ENCODE measurements at places on chromosomes 16 and 17.

GRCh38 chr16:77308163-77308561, 109.0 kb downstream of the SYCE1L start:
- peak; percentile 17 for DNase-seq

DNA sequence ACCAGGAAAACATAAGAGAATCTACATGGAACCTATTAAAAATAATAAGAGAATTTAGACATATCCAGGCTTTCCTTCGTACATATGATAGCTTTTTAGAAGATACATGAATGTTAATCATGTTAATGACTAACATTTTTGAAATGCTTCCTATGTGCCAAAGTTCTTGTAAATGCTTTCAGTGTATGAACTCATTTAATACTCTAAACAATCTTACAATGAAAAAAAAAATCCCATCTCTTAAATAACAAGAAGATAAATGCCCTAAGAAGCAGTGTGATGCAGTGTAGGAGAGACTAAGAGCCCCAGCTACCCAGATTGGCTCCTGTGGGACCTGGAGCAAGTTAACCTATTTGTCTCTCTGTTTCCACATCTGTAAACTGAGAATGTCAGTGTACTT, 220.4 kb upstream of the MYOCD start:
- DNase-seq: no peak

- peak; percentile 87 for DNase-seq
Observed at GRCh38 chr17:76716146-76716838, 5.5 kb upstream of the MXRA7 start.

DNA sequence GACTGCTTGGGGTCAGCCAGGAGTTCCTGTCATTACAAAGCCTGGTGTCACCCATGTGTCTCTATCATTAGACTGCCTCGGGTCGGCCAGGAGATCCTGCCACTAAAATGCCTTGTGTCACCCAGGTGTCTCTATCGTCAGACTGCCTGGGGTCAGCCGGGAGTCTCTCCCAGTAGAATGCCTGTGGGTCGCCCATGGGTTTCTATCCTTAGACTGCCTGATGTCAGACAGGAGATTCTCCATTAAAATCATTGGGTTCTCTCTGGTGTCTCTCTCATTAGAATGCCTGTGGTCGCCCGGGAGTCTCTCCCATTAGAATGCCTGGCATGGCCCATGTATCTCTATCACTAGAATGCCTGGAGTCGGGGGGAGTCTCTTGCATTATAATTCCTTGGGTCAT, 2231.0 kb downstream of the TP53TG3F start:
- no peak for DNase-seq

DNA sequence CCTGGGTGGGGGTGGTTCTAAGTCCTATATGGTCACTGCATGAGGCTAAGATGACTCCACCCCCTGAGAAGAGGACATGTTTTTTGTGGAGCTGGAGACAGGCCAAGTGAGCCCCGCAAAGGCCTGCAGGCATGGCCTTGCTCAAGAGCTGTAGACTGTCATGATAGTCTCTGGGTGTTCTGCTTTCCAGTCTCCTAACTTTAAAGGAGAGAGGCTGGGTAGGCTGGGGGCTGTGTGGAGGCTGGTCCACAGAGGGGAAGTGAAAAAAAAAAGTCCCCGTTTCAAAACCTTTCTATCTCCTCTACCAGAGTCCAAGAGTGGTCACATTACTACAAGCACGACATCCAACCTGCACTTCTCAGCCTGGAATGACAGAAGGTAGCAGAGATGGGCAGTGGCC, 27.1 kb downstream of the CDRT4 start:
- DNase-seq: no peak

DNA sequence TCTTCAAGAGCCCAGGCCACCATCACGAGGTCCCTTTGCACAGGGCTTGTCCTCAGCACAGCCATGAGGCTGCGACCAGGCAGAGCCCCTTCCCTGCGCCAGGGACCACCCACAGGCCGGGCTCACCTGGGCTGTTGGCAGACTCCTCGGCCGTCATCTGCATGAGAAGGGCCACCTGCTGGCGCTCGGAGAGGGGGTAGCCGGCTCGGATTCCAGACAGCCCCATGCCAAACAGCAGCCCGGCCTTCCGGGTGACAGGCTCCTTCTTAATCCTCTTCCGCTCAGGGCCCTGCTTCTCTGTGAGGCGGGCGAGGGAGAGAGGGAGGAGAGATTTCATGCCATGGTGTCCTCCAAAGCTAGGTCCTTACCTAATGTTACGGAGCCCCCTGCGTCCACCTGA, 73.4 kb downstream of the ZNF778 start:
- DNase-seq: no peak

- no peak for DNase-seq
Observed at GRCh38 chr16:50967827-50968612, 183.1 kb downstream of the SALL1 start.

DNA sequence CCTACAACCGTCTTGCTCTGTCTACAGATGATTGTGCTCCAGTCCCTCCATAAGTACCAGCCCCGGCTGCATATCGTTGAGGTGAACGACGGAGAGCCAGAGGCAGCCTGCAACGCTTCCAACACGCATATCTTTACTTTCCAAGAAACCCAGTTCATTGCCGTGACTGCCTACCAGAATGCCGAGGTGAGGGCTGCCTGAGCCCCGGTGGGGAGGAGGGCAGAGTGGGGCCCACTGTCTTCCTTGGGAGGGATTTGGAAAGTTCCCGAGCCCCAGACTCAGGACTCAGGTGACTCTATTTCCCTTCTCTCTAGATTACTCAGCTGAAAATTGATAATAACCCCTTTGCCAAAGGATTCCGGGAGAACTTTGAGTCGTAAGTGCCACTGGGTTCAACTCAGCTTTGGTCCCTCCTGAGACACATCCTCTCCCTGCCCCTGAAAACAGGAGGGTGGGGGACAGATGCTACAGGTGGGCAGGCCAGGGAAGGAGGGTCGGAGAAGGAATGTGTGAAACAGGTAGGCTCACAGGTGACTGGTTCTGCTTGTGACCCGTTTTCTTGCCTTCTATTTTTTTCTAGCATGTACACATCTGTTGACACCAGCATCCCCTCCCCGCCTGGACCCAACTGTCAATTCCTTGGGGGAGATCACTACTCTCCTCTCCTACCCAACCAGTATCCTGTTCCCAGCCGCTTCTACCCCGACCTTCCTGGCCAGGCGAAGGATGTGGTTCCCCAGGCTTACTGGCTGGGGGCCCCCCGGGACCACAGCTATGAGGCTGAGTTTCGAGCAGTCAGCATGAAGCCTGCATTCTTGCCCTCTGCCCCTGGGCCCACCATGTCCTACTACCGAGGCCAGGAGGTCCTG, 11.4 kb downstream of the TBX21 start:
- no peak for DNase-seq

DNA sequence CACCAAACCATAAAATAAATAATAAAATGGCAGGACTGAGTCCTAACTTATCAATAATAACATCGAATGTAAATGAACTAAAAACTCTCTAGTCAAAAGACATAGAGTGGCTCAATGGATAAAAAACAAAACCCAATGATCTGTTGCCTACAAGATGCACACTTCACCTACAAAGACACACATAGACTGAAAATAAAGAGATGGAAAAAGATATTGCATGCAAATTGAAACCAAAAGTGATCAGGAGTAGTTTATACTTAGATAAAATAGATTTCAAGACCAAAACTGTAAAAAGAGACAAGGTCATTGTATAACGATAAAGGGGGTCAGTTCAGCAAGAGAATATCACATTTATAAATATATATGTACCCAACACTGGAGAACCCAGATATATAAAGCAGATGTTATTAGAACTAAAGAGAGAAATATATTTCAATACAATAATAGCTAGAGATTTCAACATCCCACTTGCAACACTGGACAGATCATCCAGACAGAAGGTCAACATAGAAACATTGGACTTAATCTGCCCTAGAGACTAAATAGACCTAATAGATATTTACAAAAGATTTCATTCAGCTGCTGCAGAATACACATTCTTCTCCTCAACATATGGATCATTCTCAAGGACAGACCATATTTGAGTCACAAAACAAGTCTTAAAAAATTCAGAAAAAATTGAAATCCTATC, 29.8 kb downstream of the SLC47A2 start:
- DNase-seq: no peak

DNA sequence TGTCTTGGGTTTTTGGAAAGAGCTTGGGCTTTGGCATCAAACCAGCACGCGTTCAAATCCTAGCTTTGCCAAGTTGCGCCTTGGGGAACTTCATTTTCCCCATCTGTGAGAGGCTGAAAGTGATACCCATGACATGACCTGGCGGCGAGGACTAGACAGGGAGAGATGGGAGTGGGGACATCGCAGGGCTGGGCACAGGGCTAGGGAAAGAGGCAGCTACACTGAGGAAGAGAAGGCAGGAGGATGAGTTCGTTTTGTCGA, 202.9 kb downstream of the IRF8 start:
- DNase-seq: no peak

DNA sequence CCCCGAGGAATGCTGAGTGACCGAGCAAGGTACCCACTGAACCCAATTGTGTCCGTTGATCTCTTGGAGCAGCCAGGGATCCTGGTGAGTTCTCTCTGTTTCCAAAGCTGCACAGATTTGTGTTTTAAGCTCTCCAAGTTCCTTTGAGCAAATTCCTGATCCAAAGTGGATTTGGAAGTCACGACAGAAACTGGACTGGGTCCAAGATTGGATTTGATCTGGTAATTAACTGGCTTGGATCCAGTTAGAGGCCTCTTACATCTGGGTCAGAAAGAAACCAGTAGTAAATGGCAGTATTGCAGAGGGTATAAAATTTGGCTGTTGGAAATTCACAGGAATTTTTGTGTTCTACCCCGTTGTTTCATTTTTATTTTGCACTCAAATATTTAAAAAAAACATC, 119.5 kb downstream of the PMP22 start:
- DNase-seq: no peak

DNA sequence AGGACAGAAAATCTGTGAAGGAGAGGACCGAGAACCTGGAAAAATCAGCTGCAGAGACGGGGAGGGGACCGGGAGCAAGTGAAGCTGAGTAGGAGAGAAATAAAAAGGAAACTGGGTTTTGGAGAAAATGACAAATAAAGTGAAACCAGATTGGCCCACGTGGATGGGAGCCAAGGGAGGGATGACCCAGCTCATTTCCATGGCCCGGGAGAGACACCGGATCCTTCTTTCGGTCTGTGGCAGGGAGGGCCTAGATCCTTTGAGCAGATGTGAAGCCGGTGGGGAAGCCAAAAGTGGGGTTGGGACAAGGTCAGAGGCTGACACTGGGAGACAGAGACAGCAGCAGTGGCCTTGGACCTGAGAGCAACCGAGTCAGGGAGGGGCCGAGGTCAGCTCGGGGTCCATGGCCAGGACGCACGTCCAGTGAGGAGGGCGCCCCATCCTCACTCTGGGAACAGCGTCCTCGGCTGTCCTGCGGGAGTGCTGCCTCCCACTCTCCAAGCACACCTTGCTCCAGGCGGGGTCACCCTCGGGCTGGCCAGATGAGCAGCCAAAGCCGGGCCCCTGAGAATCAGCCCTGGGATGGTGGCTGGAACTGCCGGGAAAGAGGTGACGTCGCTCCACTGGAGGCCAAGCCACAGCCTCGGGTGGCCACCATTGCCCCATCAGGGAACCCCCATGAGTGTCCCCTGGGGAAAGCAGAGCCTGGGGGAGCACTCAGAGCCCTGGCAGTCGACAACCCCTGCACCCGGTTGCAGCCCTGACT, 50.8 kb upstream of the CDR2 start:
- DNase-seq: peak; percentile 78

DNA sequence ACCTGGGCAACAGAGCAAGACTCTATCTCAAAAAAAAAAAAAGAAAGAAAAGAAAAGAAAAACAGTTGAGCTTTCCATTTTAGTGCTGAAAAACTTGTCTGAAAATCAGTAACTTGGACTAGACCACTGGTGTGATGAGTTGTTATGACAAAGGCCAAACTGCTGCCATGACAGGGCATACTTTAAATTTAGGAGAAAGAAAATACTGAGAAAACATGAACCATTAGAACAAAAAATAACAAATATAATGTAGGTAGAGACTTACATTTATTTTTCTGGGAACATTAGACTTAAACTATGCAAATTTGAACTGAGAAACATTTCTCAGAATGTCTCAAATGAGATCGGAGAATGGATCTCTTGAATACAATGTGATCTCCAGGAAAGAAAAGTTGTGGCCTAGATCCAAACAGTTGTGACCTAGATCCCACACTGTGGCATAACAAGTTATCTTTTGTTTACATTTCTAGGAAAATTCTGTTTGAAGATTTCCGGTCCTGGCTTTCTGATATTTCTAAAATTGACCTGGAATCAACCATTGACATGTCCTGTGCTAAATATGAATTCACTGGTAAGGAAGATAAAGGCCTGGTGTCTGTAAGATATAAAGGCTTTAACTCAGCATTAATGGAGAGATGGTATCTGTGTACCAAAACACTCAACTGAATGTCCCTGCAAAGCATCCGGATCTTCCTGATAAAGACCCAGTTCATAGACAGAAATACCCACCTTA, 10.9 kb downstream of the OGFOD1 start:
- DNase-seq: no peak

DNA sequence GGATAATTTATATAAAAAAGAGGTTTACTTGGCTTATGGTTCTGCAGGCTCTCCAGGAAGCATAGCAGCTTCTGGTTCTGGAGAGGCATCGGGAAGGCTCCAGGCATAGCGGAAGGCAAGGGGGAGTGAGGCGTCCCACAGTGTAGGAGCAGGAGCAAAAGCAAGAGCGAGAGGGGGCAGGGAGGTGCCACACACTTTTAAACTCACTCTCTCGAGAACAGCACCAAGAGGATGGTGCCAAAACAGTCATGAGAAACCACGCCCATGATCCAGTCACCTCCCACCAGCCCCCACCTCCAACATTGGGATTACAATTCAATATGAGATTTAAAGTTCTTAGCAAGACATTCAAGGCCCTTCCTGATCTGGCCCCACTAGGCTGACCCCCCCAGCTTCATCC, 50.0 kb upstream of the LGALS9 start:
- DNase-seq: no peak

DNA sequence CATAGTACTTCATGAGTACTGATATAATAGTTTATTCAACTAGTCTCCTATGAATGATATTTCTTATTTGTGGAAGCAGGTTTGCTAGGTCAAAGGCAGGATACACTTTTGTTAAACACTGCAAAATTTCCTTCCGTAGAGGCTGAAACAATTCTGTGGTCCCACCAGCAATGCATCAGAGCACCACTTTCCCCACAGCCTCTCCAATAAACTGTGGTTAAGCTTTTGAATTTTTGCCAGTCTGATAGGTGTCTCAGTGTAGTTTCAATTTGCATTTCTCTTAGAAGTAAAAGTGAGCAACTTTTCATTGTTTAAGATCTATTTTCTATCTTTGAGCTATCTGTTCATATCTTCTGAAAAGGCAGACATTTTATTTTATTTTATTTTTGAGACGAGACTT, 36.4 kb upstream of the CORO6 start:
- no peak for DNase-seq

DNA sequence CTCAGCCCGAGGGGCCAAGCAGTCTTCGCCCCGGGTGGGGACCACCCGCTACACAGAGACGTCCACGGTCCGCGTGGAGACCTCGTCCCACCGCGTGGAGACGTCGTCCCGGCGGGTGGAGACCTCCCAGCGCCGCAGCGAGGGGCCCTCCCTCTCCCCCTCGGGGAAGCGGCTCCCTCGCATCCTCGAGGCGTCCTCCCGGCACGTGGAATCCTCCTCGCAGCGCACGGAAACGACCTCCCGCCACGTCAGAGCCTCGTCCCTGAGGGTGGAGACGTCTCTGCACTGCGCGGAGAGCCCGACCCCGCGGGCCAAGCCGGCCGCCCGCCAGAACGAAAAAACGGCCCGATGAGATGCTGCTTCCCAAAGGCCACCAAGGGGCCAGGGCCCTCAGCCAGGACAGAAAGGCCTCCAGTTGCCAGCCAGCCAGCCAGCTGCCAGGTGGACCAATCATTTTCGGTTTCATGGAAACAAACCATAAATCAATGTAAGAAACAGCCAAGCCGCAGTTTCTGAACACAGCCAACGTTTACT, 424 bp downstream of the C17orf100 start:
- peak; percentile 59 for DNase-seq
